ENCODE measurements at places on chromosomes 12 and 14. TPM values are rescaled to one million over a fixed set of nuclear protein-coding genes. Genes with fewer than 3 reads are reported as not detected.

GRCh38 chr12:105222726-105223351 lies 13.1 kb downstream of the APPL2 start:
- H3K4me1 ChIP-seq: no peaks in the 10 kb centered on the region
- H3K27ac ChIP-seq: no peak overlapping the region
- no peak overlapping the region for H3K4me3 ChIP-seq
- H3K27me3 ChIP-seq: no peaks in the 10 kb centered on the region
- DNase-seq: no peak
- no peaks in the 10 kb centered on the region for H3K36me3 ChIP-seq

DNA sequence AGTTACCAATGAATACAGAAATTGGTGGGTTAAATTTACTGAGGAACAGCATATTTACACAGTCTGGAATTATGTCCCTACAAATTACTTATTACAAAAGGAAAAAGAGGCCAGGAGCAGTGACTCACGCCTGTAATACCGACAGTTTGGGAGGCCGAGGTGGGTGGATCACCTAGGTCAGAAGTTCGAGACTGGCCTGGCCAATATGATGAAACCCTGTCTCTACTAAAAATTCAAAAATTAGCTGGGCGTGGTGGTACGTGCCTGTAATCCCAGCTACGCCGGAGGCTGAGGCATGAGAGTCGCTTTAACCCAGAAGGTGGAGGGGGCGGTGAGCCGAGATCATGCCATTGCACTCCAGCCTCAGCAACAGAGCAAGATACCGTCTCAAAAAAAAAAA lies 52.6 kb downstream of the HECTD1 start:
- no peak overlapping the region for H3K27ac ChIP-seq
- H3K36me3 ChIP-seq: peaks cover 80% of the 10 kb centered on the region
- DNase-seq: no peak
- no peak overlapping the region for H3K4me3 ChIP-seq

- no peak for DNase-seq
- H3K4me1 ChIP-seq: no peaks in the 10 kb centered on the region
- H3K4me3 ChIP-seq: no peak overlapping the region
- no peaks in the 10 kb centered on the region for H3K27me3 ChIP-seq
- H3K36me3 ChIP-seq: no peaks in the 10 kb centered on the region
These were observed 1196.5 kb downstream of the GALC start for GRCh38 chr14:86796221-86797074.

Gene PHETA1
- 5.0 TPM for total RNA-seq

Gene SYNDIG1L
- not detected for total RNA-seq

GRCh38 chr12:47973870-47974269 lies 10.5 kb downstream of the TMEM106C start:
- no peak for DNase-seq
- H3K4me1 ChIP-seq: no peaks in the 10 kb centered on the region
- H3K27ac ChIP-seq: no peak overlapping the region

GRCh38 chr14:64762044-64763034 lies 58.1 kb downstream of the PLEKHG3 start:
- H3K4me1 ChIP-seq: peaks cover 65% of the 10 kb centered on the region
- peak overlapping the region; percentile 78 for H3K27ac ChIP-seq
- H3K27me3 ChIP-seq: no peaks in the 10 kb centered on the region
- peak; percentile 93 for DNase-seq
- H3K4me3 ChIP-seq: no peak overlapping the region

DNA sequence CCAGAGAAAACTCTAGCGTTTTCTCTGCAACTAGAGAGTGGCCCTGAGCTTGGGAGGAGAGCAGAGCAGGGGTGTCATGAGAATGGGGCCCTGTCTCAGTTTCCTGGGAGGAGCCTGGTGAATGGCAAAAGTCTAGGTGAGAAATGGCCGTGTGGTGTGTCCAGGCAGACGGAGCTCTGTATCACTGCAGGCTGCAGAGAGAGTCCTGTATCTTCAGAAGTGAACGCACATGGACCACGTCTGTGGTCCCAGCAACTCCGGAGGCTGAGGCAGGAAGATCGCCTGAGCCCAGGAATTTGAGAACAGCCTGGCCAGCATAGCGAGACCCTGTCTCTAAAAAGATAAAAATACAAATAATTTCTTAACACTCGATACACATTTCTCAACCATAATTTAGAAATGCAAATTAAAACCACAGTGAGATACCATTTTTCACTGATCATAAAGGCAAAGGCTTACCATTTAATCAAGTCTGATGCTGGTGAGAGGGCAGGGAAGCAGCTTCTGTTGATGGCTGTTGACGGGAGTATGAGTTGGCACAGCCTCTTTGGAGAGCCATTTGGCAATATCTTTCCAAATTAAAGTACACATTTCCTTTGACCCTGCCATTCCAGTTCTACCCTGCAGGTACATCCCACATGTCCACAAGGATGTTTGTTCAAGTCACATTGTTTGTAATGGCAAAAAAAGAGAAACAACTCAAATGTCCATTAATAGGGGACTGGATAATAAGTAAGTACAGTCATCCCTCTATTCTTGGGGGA lies 51.0 kb downstream of the NFKBIA start:
- no peaks in the 10 kb centered on the region for H3K27me3 ChIP-seq
- no peak for DNase-seq
- no peaks in the 10 kb centered on the region for H3K36me3 ChIP-seq
- H3K27ac ChIP-seq: no peak overlapping the region

- H3K27me3 ChIP-seq: no peaks in the 10 kb centered on the region
- DNase-seq: no peak
- peak overlapping the region; percentile 84 for H3K4me3 ChIP-seq
- no peaks in the 10 kb centered on the region for H3K36me3 ChIP-seq
- H3K27ac ChIP-seq: peak overlapping the region; percentile 83
These were observed 1.2 kb downstream of the GNPNAT1 start for GRCh38 chr14:52790011-52790755.

GRCh38 chr12:108604208-108604941 lies 6.5 kb upstream of the TMEM119 start:
- H3K27ac ChIP-seq: no peak overlapping the region
- no peak for DNase-seq
- H3K27me3 ChIP-seq: no peaks in the 10 kb centered on the region
- H3K4me3 ChIP-seq: no peak overlapping the region
- H3K4me1 ChIP-seq: no peaks in the 10 kb centered on the region

Gene GPR65
- total RNA-seq: 1.8 TPM

- DNase-seq: no peak
- H3K27ac ChIP-seq: no peak overlapping the region
- no peak overlapping the region for H3K4me3 ChIP-seq
- H3K36me3 ChIP-seq: no peaks in the 10 kb centered on the region
These were observed 17.4 kb upstream of the ANKRD33 start for GRCh38 chr12:51870504-51870903.

DNA sequence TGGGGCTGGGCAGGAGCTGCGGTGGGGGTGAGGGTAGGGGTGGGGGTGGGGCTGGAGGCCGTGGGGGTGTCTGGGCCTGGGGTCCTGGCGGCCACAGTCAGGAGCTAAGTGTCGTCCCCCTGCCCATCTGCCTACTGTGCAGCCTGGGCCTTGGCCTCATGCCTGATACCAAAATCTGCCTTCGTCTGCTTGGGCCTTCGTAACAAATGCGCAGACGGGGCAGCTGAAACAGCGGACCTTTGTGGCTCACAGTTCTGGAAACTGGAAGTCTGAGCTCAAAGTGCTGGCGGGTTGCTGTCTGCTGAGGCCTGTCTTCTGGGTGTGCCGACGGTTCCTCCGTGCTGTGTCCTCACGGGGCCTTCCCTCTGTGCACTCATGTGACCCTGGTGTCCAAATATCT lies 61.7 kb downstream of the KIF26A start:
- no peaks in the 10 kb centered on the region for H3K27me3 ChIP-seq
- H3K4me1 ChIP-seq: peaks cover 9% of the 10 kb centered on the region
- no peak overlapping the region for H3K4me3 ChIP-seq
- H3K36me3 ChIP-seq: no peaks in the 10 kb centered on the region
- no peak for DNase-seq

Gene NGB
- total RNA-seq: 9.4 TPM

DNA sequence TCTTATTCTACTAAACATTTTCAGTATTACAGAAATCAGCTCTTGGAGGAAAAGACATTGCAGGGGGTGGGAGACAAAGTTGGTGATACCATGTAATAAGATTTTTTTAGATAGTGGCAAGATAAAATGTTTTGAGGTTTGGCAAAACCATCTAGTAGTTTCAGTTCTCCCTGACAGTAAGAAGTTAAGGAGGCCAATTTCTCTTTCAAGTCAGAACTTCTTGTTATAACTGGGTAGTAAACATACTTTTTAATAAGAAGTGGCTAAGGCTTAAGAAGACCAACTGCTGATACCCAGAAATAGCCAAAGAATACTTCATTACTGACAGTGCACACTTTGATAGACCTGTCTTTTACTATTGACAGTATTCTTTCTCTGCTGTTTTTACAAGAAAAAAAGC lies 452.3 kb downstream of the DIO2 start:
- H3K27me3 ChIP-seq: no peaks in the 10 kb centered on the region
- no peak overlapping the region for H3K4me3 ChIP-seq
- no peak for DNase-seq
- H3K4me1 ChIP-seq: no peaks in the 10 kb centered on the region
- no peak overlapping the region for H3K27ac ChIP-seq

Gene TUBA1C
- total RNA-seq: 54.8 TPM

Gene RASSF9
- 3.3 TPM for total RNA-seq

Gene TMEM132C
- total RNA-seq: 1.7 TPM

Gene CIROP
- total RNA-seq: not detected

Gene RERGL
- total RNA-seq: 3.3 TPM

DNA sequence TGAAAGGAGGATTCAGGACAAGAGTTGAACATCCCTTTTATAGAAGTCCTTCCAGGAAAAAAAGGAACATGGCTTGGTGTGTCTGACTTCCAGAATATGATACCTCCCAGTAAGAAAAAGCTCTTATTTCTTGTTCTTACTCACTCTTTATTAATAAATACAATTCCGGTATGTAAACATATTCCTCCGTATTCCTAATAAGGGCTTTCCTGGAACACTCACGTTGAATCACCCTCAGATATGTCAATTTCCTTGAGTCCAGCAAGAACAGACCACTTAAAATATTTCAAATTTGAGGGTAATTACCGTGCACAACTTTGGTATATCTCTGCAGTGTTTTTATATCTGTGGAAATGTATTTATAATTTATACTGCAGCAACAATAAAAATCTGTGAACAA lies 385.6 kb downstream of the SYT1 start:
- H3K4me3 ChIP-seq: no peak overlapping the region
- H3K27ac ChIP-seq: no peak overlapping the region
- no peaks in the 10 kb centered on the region for H3K36me3 ChIP-seq
- no peak for DNase-seq
- no peaks in the 10 kb centered on the region for H3K4me1 ChIP-seq

- no peaks in the 10 kb centered on the region for H3K27me3 ChIP-seq
- H3K4me1 ChIP-seq: no peaks in the 10 kb centered on the region
- H3K27ac ChIP-seq: no peak overlapping the region
- DNase-seq: no peak
These were observed 422.2 kb upstream of the FOXG1 start for GRCh38 chr14:28344381-28344780.

Gene ACOT4
- total RNA-seq: 2.2 TPM
